CD4-positive, alpha-beta T cell treated with Interleukin-1 beta for 1 hour (primary cell): ENCODE measurements at places on chromosomes 2 and 18.
A peak's percentile ranks its signal among the peaks of the same experiment; 100 is the strongest.

- DNase-seq = no peak
Measured at GRCh38 chr18:79118797-79119196, 49.6 kb downstream of the ATP9B start.

- peak; percentile 67 for DNase-seq
Measured at GRCh38 chr2:69645031-69645431, 1.5 kb upstream of the AAK1 start.

- DNase-seq = no peak
Measured at GRCh38 chr18:47436871-47437270, 185.4 kb upstream of the SKOR2 start.

DNA sequence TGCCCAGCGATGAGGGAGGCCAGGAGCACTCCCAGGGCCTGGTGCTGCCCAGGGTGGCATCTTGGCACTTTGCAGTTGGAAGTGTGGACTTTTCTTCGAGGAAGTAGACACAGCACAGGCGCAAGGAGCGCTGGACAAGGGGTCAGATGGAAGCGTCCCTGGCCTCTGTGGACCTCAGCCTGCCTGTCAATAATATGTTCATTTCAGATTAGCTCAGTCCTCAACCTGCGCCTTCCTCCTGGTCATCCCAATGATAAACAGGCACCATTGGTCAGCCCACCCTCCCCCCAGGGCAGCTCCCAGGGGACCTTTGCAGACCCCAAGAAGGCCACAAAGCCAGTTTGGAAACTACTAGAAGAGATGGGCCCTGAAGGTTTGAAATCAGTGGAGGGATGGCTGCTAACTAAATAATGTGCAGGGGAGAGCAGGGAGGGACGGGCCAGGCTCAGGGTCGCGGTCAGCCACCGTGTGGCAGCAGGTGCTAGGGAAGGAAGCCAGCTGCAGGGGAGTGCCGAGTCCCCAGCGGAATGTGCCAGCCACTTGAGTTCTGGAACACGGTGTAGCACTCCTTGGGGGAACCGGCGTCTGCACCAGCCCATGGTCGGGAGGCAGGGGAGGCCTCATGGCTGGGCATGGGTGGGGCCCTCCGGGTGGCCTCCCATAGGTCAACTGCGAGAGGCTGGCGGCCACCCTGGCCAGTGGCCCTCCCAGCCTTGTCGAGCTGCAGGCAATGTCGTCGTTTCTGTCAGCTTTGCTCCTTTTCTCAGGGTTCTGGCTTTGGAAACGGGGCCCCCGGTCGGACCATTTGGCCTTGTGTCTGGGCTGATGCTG, 59.9 kb downstream of the ADI1 start:
- DNase-seq = no peak

- DNase-seq = no peak
Measured at GRCh38 chr2:67938053-67938452, 124.8 kb downstream of the C1D start.

DNA sequence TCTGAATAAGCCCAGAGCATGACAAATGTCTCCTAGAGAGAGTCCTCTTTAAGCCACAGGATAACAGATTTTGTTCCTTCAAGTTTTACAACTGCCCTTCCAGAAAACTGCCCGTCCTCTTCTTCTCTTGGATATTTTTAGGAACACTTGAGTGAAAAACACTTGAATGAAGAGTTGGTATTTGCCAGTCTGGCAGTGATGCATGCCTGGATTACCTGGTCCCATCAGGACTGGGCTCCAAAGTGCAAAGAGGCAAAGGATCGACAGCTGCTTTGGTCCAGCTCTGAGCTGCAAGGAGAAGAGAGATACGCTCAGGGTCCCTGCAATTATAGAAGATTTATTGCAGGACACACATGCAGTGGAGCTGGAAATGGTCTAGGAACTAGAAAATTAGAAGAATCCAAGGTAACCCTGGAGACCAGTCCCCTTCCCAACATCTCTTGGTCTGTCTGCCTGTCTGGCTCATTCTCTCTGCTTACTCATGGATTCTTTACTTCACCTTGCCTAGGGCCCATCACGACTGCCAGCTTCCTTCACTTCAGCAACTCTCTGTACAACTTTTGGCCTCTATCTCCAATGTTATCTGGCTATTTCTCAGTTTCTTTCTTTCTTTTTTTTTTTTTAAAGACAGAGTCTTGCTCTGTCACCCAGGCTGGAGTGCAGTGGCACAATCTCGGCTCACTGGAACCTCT, 112.1 kb upstream of the SIX2 start:
- no peak for DNase-seq

GRCh38 chr18:50287028-50287440, 458 bp downstream of the CXXC1 start:
- no peak for DNase-seq

GRCh38 chr2:69482471-69482870, 45.2 kb upstream of the NFU1 start:
- no peak for DNase-seq

GRCh38 chr2:240624950-240625621, at the start of gene GPR35:
Gene GPR35, plus strand, starts transcription at chr2:240625480. Its CDS starts 4,473 bp downstream, at chr2:240629953.
- DNase-seq = peak; percentile 93

DNA sequence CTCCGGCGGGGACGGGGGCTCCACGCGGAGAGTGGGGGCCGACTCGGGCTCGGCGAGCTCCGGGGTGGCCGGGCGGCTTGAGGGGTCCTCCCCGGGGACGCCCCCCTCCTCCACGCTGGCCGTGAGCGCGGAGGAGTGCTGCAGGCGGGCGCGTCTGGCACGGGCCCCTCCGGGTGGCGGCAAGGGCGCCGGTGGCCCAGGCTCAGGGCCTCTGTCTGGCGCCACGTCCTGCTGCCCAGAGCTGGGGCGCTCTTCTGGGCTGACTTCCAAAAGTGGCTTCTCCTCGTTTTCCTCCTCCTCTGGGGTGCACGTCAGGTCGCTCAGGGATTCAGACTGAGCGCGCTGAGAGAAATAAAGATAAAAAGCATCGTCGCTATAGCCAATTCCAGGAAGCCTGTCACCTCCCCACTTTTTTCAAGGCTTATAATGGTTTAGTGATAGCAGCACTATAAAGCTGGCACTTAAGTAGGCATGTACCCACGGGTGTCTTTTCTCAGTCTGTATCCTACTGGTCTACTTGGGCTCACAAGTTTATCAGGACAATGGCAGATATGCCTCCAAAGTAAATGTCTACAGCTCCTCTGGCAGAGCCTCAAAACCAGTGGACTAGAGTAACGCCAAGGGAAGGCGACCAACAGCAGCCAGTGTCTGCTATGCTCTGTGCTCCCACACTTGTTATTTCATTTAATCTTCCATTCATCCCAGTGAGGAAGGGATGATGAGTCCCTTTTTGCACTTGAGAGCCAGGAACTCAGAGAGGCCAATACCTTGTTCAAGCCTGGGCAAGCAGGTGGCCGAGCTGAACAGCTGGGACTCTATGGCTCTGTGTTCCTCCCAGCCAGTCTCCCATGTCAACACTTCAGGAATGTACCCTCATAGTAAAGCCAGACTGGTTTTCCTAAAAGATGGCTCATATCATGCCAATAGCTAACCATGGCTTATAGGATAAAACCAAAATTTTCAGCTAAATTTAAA, 92.6 kb upstream of the MGAT4A start:
- no peak for DNase-seq

DNA sequence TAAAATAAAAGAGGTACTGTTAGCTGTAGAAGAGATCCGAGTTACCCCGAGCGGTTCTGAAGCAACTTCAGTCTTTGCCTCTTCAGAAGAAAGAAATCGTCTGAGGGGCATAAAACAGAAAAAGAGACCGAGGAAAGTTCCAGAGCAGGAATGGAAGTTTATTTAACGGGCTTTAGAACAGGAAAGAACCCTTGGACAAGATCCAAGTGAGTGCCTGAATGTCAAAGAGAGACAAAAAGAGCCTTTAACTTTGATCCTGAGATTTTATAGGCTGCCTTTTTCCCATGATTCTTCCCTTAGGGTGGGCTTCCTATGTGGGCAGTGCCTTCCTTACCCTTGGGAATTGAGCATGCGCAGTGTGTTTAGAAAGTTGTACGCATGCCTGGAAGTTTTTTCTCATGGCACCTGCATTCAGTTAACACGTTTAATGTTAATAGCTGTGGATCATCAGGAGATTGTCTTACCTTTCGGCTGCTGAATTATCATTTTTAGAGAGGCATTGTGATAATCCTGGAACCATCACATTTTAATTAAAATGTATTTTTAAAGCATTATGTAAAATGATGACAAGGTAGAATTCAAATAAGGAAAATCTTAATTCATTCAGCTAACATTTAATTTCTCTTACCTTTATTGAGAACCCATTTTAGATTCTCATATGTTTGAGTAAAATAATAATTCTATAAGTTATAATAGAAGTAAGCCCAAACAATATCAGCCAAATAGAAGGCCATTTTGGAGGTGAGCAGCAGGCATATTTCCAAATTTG, 269.5 kb upstream of the ZSWIM2 start:
- DNase-seq = no peak
